HFFc6 (cell line): ENCODE measurements at places on chromosomes 1 and 21. TPM values are rescaled to one million over a fixed set of nuclear protein-coding genes. Genes with fewer than 3 reads are reported as not detected.

DNA sequence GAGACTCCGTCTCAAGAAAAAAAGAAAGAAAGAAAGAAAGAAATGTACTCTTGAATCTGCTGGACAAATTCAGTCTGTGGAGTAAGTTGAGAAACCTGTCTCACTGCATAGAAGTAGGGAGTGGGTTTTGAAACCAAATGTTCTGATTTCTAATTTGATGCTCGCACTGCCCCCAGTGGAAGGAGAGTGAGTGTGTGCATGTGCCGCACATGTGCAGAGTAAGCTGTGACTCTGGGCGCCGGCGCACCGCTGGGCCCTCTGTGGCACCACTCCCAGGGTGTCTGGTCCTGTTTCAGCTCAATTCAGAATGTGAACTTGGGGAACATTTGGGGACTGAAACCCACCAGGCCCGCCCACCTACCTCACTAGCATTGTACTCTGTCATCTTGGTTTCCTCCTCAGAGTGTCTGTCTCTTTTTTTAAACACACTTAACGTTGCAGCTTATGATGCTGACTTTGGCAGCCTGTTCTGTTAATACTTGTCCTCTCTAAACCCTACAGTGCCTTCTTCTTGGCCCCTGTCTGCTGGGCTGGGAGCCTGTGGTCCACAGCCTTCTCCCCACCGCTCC, 104.6 kb downstream of the CACNA1E start:
- DNase-seq, result no peak

GRCh38 chr1:246794828-246795671, 70.8 kb downstream of the SCCPDH start:
- peak; percentile 34 for DNase-seq

DNA sequence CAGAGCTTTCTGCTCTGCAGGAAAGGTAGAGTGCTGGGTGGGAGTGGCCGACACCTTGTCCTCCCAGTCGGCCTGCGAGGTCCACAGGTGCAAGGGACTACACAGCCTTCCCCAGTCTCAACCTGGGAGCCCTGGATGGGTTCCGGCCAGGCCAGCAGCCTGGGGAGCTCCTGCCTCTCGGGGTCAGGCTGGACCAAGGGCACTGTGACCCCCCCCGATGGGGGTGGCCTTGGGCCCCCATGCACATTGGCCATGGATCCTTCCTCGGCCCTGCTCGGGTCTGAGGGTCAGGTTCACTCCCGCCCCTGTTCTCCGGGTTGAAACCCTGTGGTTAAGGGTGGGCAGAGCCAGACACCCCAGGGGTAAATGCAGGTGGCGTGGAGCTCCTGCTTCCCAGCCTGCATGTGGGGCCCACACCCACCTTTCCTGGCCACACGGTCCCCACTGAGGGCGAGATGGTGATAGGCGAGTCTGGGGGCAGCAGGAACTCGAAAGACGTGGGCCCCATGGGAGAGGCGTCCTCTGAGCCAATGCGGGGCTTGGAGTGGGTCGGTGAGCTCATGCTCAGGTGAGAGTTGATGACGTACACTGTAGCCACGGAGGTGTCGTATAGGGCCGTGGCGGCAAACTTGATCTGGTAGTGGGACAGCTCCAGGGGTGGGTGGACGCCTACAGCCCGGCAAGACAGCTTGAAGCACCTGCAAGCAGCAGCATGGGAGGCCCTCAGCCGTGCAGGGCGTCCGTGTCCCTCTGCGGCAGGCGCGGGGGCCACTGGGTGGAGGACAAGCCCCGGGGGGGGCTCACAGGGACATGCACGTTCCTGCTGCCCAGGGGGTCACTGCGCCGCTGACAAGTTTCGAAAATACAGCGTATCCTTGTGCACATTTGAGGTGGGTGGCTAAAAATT, 10.8 kb upstream of the TMEM52 start:
- no peak for DNase-seq

The PCBP3 gene
- total RNA-seq, result not detected in 2 replicates

- no peak for DNase-seq
These were observed 42.1 kb downstream of the HOOK1 start for GRCh38 chr1:59856725-59857338.

The TMPRSS3 gene
- total RNA-seq, result not detected in 3 replicates

GRCh38 chr1:190479050-190479397, 1.4 kb upstream of the BRINP3 start:
- no peak for DNase-seq

DNA sequence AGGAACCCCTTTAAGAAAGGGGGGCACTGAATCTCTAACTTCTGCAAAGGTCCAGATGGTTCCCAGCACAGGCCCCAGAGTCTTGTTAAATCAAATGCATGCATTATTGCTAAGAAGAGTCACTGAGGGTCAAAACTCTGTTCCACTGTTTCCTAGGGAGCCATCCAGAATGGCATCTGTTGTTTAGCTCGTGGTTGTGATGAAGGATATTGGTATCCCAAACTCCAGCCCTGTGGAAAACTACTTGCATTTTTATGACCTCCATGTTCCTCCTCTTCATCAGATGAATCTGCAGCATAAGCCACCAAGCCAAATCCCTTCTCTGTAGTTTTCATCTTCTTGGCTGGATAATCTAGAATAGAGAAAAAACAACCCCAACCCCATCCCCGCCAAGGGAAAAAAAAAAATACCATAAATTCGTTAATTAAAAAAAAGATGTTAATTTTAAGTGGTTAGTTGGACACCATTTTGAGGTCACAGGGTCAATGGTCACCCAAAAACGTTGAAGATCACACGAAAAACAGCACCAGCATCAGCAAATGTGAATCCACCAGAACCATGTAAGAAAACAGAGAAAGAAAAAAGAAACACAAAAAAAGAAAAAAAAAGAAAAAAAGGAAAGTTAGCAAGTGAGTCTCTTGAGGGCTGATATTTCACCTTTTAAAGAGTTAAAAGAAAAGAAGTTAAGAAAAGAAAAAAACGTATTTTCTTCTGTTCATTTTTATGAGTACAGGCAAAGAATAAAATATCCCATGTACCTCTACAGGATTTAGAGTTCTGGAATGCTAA, 3.0 kb upstream of the RIT1 start:
- DNase-seq, result peak; percentile 71

- no peak for DNase-seq
These were observed 36.0 kb upstream of the GNG12 start for GRCh38 chr1:67869233-67869632.

The HIVEP3 gene
- 7.0 and 9.2 TPM in 2 replicates for total RNA-seq

GRCh38 chr1:23209770-23210169, 7.5 kb downstream of the HTR1D start:
- DNase-seq, result no peak

The ALX3 gene
- 1.6 and 10.3 TPM in 2 replicates for total RNA-seq

DNA sequence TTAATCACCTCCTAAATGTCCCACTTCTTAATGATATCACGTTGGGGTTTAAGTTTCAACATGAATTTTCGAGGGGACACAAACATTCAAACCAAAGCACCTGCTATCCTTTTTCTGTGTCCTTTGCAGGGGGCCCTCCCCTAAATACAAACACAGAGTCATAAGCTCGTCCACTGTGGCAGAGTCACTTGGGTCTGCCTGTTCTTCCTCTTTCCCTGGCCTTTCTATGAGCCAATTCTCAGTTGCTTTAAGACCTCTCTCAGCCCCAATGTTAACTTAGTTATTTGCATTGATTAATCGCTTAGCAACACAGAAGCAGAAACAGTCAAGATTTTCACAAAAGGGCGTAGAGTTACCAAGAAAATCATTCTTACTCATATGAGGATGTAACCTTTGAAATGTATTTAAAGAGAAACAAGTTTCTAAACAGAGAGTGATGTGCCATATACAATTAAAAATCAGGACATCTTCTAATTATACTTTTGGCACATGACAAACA, 14.9 kb downstream of the APCS start:
- no peak for DNase-seq

DNA sequence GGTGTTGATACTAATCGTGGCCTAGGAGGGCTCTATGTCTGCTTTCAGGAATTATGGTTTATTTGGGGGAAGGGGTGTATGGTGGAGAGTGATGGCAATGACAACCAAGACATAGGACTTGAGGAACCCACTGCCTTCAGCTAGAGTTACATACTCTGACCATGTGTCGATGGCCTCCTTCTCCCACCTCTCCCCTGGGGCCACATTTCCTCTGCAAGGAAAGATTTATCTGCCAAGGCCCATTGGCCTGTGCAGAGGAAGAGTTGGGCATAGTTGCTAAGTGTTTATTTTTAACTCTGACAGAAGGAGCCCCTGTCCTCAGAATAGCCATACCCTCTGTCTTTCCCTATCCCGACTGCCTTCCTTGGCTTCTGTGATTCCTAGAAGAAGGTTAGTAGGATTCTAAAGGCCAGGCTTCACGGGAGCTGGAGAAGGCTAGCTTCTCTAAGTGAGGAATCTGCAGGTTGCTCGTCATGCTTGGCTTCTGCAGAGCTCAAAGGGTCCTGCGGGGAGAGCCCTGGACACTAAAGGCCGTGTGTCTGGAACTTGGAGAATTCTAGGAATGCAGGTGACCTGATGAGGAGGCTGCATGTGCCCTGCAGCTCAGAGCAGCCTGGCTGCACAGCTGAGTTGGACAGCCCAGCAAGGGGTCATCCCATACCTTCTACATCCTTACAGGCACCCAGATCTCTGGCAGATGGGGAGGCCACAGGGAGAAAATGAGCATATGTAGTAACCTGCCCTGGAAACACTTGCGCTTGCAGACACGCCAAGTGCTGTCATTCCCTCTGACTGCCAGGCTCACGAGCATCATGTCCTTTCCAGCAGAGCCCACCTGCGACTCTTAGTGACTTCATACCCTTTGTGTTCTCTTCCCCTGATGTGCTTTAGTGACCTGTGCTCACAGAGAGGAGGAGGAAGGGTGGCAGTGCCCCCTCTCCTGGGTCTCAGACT, 9.7 kb downstream of the MAPKAPK2 start:
- DNase-seq, result no peak

DNA sequence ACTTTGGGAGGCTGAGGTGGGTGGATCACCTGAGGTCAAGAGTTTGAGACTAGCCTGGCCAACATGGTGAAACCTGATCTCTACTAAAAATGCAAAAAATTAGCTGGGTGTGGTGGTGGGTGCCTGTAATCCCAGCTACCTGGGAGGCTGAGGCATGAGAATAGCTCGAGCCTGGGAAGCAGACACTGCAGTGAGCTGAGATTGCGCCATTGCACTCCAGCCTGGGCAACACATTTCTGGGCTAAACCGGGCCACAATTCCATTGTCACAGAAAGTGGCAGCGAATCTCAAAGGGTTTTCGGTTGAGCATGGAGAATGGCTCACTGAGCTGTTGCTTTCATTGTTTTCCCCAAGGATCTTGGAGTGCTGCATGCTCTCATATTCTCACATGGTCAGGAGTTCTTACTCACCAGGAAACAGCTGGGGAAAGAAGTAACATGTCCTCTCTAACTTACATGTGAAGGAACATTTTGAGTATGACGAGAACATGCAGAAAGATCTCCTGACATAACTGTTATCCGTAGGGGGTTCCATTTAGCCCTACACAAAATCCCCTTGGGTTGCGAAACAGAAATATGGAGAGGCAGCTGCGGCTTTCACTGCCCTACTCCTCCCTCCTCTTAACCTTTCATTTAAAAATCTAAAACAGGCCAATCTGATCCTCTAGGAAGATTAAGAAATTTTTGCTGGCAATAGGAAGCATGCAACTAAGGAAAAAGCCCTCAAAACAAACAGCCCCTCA, 341.1 kb downstream of the PCP4 start:
- no peak for DNase-seq

DNA sequence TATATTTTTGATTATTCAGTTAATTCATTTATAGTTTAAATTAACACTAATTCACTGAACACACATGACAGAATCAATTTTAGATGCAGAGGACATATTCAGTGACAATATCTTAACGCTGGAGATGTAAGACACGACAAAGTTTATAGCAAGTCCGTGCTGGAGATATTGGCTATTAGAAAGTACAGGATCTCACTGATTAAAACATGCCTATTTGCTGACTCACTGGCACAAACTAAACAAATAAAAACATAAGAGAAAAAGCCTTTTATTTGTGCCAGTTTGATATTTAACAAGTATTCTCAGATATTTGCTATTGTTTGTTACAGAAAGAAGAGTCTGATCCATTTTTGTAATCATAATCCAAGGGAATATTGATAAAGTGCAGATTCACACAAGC, 1122.9 kb upstream of the B3GALT2 start:
- no peak for DNase-seq
